Cerebellum (tissue), 4 donors: ENCODE measurements at places on chromosomes 1 and 21. TPM values are rescaled to one million over a fixed set of nuclear protein-coding genes. Genes with fewer than 3 reads are reported as not detected.

Gene ATG4C
- total RNA-seq: 15.9 TPM

Gene DDR2
- 15.0 TPM for total RNA-seq

Gene ARHGAP30
- total RNA-seq: 1.00 TPM

Gene DIO1
- total RNA-seq: not detected

Gene TLR5
- 3.3 TPM for total RNA-seq
